ENCODE measurements at places on chromosomes 1 and 21. TPM values are rescaled to one million over a fixed set of nuclear protein-coding genes. Genes with fewer than 3 reads are reported as not detected.

DNA sequence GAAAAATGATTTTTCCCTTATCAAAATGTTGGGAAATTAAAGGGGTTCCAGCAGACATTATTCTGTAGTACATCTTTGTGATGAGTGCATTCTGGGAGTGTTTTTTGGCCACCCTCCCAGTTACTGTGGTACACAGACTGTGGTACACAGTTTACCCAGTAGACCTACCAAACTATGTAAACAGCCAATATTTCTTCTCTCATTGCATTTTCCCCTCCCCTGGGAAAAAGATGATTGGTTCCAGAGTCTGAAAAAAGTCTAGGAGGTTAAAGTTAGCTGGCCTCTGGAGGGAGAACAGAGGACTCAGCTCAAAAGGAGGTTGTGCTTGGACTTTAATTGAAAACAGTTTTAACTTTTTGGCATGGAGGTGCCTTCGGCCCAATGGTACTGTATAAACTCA, 42.5 kb downstream of the PGM1 start:
- no peaks in the 10 kb centered on the region for H3K27me3 ChIP-seq
- DNase-seq, result no peak
- H3K36me3 ChIP-seq, result peaks cover 83% of the 10 kb centered on the region
- H3K4me1 ChIP-seq, result peaks cover 20% of the 10 kb centered on the region
- no peak overlapping the region for H3K27ac ChIP-seq

DNA sequence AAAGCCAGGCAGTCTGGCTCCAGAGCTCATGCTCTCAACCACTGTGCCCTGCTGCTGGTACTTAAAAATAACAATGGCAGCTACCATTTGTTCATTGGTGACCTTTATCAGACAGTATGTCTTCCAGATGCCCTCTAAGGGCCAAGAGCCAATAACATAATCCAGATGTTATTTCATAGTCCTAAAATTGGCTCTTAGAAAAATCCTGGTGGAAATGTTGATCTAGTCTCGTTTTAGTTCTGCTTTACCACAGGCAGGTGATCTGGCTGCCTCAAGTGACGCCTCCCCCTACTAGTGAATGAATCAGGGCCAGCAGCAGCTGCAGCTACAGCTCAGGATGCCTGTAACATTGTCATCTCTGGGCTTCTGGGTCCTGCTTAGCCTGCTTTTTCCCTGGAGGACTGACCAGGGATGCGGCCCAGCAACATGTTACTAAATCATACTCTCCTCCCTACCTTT, 12.6 kb upstream of the HMGN2 start:
- no peak overlapping the region for H3K27ac ChIP-seq
- H3K4me3 ChIP-seq, result no peak overlapping the region
- H3K27me3 ChIP-seq, result no peaks in the 10 kb centered on the region
- peaks cover 54% of the 10 kb centered on the region for H3K36me3 ChIP-seq
- no peak for DNase-seq

DNA sequence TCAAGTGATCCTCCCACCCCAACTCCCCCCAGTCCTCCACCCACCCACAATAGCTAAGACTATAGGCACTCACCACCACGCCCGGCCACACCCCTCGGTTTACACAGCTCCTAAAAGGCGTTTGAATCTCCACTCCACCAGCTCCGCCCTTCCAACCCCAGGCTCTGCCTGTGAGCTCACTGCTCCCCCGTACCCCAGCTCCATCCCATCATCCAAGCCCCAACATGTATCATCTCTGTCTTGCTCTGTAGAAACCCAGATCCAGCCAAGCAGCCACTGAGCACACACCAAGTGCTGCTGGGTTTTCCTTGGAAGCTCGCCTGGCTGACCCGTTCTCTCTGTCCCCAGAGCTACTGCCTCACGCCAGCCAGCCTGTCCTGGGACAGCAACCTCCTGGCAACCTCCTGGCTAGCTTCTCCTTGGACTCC, 12.0 kb upstream of the S100A2 start:
- H3K4me3 ChIP-seq, result no peak overlapping the region
- H3K4me1 ChIP-seq, result peaks cover 7% of the 10 kb centered on the region
- H3K27ac ChIP-seq, result no peak overlapping the region
- no peak for DNase-seq
- peaks cover 25% of the 10 kb centered on the region for H3K27me3 ChIP-seq

- peaks cover 22% of the 10 kb centered on the region for H3K4me1 ChIP-seq
- H3K36me3 ChIP-seq, result peaks cover 67% of the 10 kb centered on the region
- no peak overlapping the region for H3K4me3 ChIP-seq
- peak overlapping the region; percentile 4 for H3K27ac ChIP-seq
- DNase-seq, result no peak
- no peaks in the 10 kb centered on the region for H3K27me3 ChIP-seq
Observed at GRCh38 chr1:168195199-168196135, 16.7 kb downstream of the TIPRL start.

DNA sequence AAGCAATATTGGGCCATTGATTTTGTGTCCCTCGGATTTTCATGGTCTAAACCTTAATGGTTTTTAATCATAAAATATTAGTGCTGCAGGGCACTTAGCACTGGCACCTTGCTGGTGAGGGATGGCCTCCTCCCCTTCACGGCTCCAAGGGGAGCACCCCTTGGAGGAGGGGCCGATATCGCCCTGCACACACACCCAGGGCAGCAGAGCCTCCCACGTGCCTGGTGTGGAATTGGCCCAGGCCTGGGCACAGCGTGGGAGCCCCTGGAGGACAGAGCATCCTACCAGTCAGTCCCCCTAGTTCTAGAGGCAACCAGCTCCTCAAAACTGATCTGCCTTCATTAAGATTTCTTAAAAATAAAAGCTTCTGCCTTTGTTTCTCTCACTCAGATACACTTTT, 90.7 kb upstream of the CSF3R start:
- no peak overlapping the region for H3K4me3 ChIP-seq
- no peaks in the 10 kb centered on the region for H3K4me1 ChIP-seq
- no peak for DNase-seq
- no peaks in the 10 kb centered on the region for H3K36me3 ChIP-seq
- no peak overlapping the region for H3K27ac ChIP-seq

DNA sequence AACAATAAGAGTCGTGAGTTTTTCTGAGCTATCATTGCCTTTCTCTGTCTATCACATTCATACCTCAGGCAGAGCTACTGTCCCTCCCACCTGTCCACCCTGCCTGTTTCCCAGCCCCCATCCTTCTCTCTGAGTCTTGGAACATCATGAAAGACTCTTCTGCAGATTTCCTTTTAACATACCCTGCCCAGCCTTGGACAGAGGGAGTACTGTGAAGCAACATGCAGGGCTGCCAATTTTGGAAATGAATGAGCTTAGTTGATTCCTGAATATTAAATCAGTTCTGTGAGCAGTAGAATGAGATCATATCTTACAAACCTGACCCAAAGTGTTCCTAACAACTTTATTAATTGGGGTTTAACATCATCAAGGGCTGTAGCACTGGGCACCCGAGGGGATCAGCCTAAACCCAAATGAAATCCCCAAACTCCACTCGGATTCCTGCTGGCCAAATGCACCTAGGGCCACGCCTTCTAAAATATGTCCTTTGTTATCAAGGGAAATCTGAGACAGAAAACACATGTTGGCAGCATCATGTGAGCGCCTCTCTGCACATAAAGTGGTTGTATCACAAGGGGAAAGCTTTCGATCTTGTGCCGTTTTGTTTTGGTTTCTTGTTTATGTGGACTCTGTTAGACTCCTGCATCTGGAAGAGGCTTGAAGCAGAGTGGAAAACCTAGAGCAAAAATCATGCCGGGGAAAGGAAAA, 357.6 kb downstream of the KIF26B start:
- no peak overlapping the region for H3K27ac ChIP-seq
- no peaks in the 10 kb centered on the region for H3K4me1 ChIP-seq
- DNase-seq, result no peak
- no peaks in the 10 kb centered on the region for H3K36me3 ChIP-seq

DNA sequence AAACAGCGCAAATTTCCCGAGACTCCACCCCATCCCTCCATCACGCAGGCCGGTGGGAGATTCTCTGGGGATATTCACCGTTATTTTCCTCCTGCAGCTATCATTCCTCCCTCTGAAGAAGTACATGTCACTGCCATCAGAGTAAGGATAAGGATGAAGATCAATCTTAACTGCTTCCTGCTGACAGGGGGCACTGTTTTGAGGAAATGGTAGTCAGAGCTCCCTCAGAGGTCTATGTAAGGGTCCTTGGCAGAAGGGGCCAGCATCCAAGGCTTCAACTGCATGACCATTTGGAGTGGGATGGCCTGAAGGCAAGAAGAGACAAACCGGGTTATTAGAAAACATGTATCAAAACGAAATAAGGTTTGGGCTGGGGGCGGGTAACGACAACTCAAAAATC, 111.5 kb downstream of the KCNK1 start:
- no peak for DNase-seq
- no peak overlapping the region for H3K27ac ChIP-seq

DNA sequence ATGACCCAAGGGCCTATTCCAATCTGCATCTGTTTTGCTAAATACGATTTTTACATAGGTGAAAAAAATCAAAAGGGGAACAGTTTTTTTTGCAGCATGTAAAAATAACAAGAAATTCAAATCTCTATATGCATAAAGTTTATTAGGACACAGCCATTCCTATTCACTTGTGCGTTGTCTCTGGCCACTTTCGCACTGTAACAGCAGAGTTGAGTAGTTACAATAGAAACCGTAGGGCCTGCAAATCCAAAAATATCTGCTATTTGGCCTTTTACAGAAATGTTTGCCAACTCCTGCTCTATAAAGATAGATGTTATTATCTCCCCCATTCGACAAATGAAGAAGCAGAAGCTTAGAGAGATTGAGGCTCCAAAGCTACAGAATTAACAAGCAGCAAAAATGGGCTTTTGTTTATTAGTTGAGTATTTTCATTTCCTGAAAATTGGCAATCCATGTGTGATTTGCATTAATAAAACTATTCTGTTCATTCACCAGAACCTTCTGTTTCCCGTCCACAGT, 5.5 kb downstream of the DYNLT5 start:
- no peak for DNase-seq
- no peak overlapping the region for H3K4me3 ChIP-seq
- H3K27ac ChIP-seq, result no peak overlapping the region
- peaks cover 7% of the 10 kb centered on the region for H3K4me1 ChIP-seq

DNA sequence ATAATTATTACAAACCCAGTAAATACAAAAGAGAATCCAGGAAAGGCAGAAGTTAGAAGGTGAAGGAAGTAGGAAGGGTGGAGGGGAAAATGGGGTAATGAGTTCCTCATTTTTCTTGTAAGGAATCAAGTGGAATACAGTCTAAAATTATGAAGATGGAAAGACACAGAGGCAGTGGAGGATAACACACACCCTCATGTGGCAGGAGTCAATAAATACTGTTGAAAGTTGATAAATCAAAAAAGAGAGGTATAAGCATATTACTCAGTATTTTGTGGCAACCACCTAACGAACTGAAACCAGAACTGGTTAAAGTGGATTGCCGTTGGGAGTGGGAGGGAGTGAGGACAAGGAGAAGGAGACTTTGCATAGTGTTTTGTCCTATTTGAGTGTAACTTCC, 78.6 kb upstream of the SLC44A3 start:
- H3K27me3 ChIP-seq, result peaks cover 7% of the 10 kb centered on the region
- H3K4me1 ChIP-seq, result peaks cover 15% of the 10 kb centered on the region
- no peak overlapping the region for H3K4me3 ChIP-seq
- no peak overlapping the region for H3K27ac ChIP-seq
- no peak for DNase-seq

- DNase-seq, result no peak
- H3K36me3 ChIP-seq, result no peaks in the 10 kb centered on the region
- no peaks in the 10 kb centered on the region for H3K4me1 ChIP-seq
Observed at GRCh38 chr1:170791941-170792340, 128.0 kb downstream of the PRRX1 start.

GRCh38 chr21:46130831-46131587, 24.4 kb downstream of the FTCD start:
- DNase-seq, result no peak
- H3K36me3 ChIP-seq, result no peaks in the 10 kb centered on the region
- H3K4me1 ChIP-seq, result no peaks in the 10 kb centered on the region

Gene RUNX3
- 129 TPM for total RNA-seq

Gene FCRL6
- total RNA-seq, result not detected

Gene OR2T11
- not detected for total RNA-seq

Measured in activated T-helper 2 cell treated with anti-CD3 and anti-CD28 coated beads, Interferon-gamma antibody, Interleukin-2, Interleukin-4, amounts not matched to agents 10 μg/mL and 5 μg/mL and 100 μg/mL, durations not matched to agents 14 hours and 24 hours and 36 hours (primary cell).